ENCODE measurements at places on chromosomes 12 and 14.

DNA sequence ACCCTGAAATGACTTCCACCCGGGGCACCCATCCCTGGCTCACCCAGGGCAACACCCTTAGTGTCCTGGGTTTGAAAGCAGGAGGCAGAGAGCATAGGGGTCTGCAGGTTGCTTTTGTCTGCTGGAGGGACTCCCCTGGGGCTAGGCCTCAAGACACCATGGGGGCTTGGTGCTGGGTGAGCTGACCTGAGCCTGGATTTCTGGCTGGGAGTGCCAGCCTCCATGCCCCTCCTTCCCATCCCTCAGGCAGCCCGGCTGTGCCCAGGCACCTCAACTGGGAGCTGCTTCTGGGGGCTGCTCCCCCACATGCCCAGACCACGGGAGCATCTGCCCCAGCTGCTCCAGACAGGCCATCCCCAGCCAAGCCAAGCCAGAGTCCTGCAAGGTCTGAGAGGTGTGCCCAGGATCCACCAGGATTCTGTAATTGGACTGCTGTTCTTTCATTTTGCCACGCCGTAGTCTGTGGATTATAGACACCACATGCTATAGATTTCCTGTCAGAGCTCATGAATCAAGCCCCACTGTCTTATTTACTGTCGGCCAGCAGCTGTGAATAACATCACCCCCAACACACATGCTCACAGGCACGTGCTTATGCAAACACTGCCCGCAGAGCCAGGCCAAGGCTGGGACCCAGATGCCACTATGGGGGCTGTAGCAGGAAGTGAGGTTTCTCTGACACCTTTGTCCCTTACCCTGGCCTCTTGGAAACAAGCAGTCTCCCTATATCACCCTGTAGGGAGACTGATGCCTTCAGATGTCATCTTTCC, 29.4 kb upstream of the ESRRB start:
- DNase-seq, result no peak

DNA sequence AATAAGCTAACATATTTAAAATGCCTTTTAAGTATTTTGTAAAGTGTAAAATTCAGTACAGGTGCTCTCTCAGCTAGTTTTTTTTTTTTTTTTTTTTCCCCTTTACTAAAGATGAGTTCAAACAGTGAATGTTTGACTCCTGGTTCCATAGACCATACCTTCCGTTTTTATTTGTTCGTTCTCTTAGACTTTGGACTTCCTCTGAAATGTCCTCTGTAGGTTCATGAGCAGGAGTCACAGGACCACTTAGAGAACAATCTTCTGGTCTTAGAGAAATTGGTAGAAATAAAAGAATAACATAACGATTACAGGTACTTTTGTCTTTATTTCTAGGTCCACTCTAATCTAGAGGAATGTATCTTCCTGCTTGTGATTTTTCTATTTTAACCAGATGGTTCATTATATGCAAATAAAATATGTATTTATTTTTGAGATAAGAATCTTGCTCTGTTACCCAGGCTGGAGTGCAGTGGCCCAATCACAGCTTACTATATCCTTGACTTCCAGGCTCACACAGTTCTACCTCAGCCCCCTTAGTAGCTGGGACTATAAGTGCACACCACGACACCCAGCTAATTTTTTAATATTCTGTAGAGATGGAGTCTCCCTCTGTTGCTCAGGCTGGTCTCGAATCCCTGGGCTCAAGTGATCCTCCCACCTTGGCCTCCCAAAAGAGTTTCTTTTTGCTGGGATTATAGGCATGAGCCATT, 25.8 kb downstream of the STYX start:
- DNase-seq, result no peak

DNA sequence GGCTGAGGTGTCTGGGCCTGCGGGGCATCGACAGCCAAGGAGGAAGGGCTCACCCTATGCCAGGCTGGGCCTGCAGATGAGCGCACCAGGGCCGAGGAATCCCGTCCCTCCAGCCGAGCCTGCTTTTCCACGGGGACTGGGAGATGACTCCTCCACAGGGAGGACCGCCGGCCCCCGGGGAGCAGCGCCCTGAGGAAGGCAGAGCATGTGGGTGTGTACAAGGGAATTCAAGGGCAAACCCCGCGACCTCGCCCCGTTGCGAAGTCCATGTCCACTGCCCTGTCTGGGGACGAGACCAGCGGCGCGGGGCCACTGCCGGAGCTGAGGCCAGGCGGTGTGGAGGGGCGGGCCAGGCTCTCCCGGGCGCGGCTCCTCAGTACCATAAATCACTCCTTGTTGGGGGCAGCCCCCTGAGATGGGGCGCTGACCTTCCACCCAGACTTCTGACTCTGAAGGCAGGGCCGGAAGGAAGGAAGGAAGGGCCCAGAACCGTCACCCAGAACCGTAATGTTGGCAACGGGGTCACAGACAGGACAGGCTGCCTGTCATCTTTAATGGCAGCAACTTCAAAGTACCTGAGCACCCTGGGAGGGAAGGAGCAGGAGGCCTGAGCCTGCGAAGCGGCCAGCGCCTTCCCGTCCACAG, 52.5 kb downstream of the RNF34 start:
- DNase-seq, result no peak

GRCh38 chr12:6273205-6273540, 37.3 kb upstream of the PLEKHG6 start:
- no peak for DNase-seq

GRCh38 chr12:108734200-108734906, 3.0 kb upstream of the CORO1C start:
- DNase-seq, result no peak

- DNase-seq, result no peak
Measured at GRCh38 chr12:94144781-94145180, 3.6 kb upstream of the PLXNC1 start.

- DNase-seq, result peak; percentile 14
Measured at GRCh38 chr12:131608740-131609690, 101.9 kb upstream of the SFSWAP start.

DNA sequence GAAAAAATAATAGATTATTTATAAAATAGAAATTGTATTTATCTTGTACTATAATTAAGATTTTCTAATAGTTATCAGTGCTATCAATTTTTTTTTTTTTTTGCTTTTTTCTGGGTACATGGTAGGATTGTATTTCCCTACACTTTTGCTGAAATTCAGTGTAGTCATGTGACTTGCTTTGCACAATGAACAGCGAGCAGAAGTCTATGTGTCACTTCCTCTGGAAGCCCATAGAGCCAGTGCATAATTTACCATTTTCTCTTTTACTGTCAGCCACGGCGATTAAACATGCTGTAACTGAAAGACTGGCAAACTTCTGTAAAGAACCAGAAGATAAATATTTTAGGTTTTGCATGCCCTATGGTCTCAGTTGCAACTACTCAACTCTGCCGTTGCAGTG, 80.8 kb upstream of the PPP1R12A start:
- no peak for DNase-seq

GRCh38 chr12:132729541-132730320, 19.1 kb downstream of the PGAM5 start:
- no peak for DNase-seq

DNA sequence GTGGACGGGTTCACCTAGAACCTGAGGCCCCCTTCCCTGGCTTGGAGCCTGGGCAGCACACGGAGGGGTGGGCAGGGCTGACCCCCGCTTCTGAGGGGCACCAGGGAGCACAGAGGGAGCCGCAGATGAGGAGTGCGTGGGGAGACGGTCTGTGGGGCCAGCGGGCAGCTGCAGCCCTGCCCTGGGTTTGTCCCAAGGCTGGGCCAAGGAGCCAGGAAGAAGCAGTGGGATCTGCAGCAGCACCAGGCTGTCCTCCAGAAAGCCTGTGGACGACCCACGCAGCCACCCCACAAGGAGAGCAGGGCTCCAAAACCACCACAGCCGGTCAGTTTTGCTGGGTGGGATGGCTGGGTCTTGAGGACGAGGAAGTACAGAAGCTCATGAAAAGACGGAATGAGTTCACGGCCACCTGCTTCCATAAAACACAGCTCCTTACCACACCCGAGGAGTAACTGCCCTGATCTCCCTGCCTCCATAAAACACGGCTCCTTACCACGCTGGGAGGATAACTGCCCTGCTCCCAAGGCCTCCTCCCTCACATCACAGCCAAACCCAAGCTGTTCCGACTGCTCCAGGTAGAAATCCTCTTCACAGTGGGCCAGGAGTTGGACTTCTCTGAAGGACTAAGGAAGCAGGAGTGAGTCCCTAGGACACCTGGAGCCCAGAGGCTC, 9.9 kb upstream of the GOLGA3 start:
- DNase-seq, result no peak

DNA sequence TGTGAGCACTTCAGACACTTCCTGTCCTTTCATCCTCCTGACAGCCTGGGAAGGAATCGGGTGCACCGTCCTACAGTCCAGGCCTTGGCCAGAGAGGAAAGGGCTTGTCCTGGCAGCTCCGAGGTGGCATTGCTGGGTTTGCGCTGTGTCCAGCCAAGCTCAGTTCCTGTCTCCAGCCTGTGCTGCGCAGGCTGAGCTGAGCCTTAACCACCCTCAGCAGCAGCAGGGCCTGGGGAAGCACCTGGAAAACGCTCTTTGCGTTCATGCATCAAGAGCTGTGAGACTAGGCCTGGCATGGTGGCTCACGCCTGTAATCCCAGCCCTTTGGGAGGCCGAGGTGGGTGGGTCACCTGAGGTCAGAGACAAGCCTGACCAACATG, 33.7 kb upstream of the EML1 start:
- no peak for DNase-seq

- no peak for DNase-seq
Measured at GRCh38 chr12:25689996-25690501, 137.0 kb upstream of the LMNTD1 start.

GRCh38 chr12:113936460-113936859, 29.7 kb downstream of the RBM19 start:
- DNase-seq, result no peak

DNA sequence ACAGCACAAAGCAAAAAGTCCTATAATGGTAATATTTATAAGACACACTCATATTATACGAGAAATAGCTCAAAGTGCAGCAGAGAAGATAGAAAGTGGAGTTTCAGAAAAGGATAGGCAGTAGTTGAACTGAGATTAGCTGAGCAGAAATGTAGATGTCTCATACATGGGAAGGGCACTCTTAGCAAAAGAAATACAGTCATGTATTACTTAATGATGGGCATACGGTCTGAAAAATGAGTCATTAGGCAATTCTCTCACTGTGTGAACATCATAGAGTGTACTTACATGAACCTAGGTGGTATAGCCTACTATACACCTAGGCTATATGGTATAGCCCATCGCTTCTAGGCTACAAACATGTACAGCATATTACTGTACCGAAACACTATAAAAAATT, 671.3 kb downstream of the RPS29 start:
- DNase-seq, result no peak

DNA sequence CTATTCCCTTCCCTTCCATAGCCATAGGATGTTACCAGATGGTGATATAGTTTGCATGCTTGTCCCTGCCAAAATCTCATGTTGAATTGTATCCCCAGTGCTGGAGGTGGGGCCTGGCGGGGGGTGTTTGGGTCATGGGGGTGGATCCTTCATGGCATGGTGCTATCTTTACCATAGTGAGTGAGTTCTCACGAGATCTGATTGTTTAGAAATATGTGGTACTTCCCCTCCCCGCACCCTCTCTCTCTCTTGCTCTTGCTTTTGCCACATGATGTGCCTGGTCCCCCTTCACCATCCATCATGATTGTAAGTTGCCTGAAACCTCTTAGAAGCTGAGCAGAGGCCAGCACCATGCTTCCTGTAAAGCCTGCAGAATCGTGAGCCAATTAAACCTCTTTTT, 181.3 kb downstream of the CAND1 start:
- no peak for DNase-seq

DNA sequence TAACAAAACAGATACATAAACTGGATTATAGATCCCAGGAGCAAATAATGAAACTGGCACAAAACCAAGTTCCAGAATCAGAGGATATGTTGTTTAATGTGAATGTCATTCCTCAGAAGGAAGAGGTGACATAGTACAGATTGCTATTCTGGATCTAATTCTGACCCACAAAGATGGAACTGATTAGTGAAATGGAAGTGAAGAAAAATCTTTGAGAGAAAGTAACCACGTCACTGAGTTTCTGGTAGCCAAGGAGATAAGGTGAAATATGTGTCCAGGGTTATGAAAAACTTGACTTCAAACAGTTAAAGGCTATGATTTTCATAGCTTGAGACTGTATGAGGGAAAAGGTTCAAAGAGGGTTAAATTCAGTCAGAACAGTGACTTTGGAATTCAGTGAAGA, 8.3 kb downstream of the OR10AD1 start:
- no peak for DNase-seq

DNA sequence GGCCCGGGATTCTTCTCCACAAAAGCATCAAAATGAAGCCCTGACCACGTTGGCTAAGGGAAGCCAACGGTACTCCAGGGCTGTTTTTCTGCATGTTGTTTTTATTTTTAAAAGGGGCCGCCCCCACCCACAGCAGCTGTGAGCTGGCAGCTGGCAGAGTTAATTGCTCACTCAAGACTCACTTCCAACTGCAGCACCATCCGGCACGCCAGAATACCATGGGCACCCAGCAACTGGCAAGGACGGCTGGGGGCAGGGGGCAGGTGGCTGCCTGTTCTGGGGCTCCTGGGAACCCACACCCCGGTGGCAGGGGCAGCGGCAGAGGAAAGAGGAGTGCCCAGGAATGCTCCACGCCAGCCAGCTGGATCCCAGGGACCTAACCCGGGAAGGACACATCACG, 44.3 kb downstream of the NCOR2 start:
- no peak for DNase-seq

DNA sequence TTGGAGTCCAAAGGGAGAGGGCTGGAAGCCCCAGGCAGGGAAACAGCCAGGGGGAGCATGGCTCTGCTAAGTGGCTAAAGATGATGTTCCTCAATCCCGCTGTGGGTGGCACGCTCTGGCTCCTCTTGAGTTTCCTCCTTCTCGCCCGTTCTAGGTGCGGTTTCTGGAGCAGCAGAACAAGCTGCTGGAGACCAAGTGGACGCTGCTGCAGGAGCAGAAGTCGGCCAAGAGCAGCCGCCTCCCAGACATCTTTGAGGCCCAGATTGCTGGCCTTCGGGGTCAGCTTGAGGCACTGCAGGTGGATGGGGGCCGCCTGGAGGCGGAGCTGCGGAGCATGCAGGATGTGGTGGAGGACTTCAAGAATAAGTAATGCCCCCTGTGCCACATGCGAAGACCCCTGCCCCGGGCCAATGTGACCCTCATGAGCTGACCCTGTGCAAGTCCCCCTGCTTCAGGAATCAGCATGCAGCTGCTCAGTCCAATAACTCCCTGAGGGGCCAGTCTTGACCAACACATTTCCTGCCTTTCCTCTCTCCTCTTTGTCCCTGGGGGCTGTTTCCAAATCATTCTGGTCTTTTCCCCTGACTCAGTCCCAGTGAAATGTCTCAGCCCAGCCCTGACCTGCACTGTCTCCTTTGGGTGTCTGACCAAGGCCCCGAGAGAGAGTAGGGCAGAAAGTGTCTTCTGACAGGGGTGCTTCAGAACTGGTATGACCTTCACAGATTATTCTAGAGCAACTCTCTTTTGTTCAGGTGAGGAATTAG, 2.1 kb downstream of the KRT7 start:
- DNase-seq, result no peak

Data from activated naive CD8-positive, alpha-beta T cell treated with anti-CD3 and anti-CD28 coated beads, Interleukin-2, amount 50 U/mL, for 16 hours (primary cell).